ENCODE measurements at places on chromosomes 6 and 20.

DNA sequence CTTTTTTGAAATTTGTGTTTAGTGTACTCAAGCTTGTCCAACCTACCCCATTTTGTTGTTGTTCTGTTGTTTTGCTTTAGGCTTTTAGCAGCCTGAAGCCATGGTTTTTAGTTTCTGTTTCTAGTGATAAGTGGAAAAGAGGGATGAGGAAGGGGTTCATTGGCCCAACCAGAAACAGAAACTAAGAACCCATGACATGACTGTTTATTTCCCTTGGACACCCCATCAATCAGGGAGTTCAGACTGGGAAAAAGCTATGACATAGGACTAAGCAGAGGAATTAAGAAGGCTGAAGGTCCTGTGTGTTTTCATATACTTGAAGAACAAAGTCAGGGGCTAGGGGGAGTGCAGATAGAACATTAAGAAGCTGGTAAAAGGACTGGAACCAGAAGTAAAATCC is 194.5 kb upstream of the THEMIS start:
- no peak for DNase-seq

DNA sequence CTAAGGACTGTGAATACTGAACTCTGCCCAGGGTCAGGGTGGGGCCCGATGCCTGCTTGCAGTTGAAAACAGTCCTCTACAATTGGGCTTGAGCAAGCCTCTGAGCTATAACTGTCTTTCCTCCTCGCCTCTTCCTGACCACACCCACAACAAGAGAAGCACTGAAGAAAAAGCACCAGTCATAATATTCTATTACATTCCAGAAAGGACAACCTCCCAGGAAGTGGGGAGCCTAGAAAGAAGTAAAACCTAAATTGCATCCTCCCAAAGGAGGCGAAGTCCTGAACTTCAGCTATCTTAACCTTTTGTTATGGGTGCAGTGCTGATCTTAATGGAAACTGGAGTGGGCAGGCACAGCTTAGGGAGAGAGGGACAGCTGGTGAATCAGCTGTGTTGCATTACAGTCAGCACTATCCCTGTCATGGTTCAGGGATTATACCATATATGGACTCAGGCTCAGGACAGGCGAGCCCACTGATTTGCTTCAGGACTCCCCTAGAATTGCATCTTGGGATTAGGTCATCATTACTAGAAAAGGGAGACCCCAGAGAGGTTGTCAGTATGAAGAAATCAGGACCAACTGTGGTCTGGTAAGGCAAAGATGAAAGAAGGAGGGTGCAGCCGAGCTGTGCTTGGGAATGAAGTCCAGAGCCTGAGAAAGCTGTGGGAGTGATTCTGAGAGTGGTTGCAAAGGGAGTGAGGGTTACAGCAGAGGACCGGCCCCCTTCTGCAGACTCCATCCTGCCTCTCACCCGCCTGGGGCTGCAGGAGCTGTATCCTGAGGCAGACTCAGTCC is 18.3 kb upstream of the TRAM2 start:
- peak; percentile 94 for DNase-seq

- no peak for DNase-seq
Measured at GRCh38 chr20:45857882-45858216, 435 bp downstream of the ZSWIM3 start.

DNA sequence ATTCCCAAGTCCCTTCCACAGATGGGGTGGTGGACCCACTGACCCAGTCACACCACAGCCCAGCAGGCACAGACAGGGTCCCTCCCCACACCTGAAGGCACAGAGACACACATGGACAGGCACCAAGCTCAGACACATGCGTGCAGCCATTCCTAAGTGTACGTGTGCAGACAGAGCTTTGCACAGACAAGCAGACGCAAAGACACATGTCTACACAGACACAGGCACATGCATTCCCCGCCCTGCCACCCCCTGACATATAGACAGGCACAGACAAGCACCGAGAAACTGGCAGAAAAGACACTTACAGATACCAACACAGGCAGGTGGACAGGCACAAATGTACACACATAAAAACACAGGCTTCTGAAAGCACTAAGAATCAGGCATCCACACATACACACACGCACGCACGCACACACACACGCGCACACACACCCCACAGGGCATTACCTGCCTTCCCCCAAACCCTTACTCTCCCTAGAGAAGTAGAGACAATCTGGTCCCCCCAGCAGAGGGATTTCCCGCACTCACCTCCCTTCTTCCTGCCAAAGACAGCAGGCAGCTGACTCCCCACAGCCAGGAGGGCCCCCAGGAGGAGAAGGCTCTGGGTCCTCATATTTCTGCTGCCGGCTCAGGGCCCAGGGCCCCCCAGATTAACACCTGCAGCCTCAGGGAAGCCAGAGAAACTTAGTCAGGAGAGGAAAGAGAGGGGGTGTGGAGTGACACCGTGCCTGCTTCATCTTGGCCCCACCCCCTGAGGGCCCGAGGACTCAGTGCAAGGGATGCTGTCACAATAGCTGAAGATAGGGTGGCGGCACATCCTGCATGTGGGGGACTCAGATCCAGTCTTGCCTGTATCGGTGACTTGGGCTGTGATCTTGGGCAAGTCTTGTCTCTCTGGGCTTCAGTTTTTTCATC is at the start of gene WFDC5:
TSS of gene WFDC5 (minus strand) at position 710 of the 921 bp plus-strand sequence. CDS start at position 619, 91 bp downstream.
- no peak for DNase-seq

DNA sequence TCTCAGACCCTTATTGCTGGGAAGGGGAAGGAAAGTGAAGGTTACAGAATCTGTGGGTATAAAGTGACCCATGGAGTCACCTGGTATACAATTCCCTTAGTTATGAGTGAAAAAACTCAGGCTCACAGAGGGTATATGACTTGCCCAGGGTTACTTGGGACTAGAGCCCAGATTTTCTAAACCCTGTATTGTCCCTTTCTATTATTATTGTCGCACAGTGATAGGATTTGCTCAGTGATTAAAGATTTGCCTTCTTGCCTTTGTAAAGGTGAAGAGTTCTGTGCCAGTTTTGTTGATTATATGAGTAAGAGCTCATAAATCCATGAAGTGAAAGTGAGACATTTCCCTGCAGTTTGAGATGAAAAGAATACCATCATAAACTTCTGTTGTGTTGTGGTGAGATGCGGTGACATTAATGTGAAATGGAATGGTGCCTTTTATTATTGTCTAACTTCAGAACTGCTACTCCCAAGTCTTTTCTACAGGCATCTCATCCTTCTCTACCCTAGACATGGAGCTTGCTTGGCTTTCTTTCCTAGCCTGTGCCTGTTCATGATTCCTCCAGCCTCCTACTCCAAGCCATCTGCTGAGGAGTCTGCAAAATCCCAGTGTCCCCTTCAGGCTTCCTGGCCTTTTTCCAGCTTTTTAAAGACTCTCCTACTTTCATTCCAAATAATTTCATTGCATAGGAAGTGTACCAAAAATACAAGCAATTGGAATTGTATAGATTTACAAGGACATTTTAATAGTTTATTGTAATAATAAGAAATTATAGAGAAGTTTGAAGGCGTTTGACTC is 33.5 kb upstream of the ADIG start:
- peak; percentile 7 for DNase-seq

DNA sequence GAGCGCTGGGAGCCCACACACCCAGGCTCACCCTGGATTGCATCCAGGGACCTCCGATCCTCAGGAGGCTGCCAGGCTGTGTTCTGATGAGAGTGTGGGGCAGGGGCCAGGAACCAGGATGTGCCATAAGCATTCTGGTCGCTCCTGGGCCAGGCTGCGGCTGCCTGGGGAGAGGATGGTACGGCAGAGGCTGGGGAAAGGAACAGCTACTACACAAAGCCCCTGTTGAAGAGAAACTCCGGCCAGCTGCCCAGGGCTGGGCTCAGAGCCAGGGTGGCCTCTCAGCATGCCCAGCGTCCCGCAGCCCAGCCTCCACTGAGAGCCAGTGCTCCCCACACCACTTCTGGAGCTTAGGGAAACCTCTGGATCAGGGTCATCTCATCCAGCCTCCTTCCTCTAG is 21.7 kb upstream of the OCSTAMP start:
- peak; percentile 77 for DNase-seq

GRCh38 chr20:24965065-24965919 is 16.2 kb downstream of the CST7 start:
- DNase-seq = no peak

DNA sequence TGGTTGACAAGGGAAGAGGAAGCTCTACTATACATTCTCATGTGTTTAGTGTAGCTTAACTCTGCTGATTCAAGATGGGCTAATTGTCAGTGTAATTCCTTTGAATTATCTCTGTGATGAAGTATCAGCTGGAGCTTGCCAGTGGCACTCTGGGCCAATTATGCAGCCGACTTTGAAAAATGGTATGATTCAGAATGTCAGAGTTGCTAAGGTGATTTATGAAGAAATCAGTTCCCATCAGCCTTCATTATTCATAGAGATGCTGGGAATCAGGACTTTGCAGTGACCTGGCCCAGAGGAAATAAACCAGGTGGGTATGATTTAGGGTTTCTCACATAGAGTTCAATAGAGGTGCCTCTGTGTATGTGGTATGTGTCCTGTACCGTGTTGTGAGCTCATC is 33.4 kb downstream of the KCNS1 start:
- DNase-seq = no peak

GRCh38 chr20:60695226-60696000 is 556.6 kb upstream of the CDH4 start:
- no peak for DNase-seq

GRCh38 chr6:105024803-105025202 is 67.9 kb downstream of the LIN28B start:
- no peak for DNase-seq

DNA sequence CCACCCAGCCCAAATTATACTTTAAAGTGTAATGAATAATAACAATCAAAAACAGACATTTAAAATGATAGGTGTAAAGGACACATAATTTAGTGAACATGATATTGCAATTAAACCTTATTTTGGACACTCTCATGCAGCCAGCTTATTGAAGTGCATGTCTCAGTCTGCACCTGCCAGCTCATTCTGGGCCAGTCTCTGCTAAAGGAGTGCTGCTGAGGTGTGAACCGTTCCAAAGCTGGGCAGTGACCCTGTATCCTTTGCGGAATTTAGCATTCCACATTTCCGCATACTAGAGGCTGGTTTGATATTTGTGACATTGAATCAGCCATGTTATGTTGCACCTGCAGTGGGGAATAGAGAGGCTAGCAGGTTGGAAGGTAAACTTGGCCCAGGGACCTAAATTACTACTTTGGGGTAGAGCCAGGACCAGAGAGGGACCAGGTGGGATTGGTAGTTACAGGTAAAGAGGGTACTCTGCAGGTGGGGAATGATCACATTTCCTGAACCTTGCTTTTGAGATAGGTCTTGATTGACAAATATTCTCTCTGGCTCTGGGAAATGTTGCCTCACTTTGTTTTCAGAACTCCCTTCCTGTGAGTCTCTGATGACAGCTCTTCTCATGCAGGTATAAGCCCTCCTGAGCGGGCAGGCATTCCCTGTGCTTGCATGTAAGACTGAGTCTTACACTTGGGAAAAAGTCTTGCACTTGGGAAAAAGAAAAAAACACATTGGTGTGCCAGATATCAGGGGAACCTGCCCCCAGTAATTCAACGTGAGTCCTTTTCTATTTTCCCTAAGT is 26.2 kb downstream of the TULP4 start:
- no peak for DNase-seq

GRCh38 chr6:11734861-11735613 is 43.6 kb downstream of the ADTRP start:
- no peak for DNase-seq

DNA sequence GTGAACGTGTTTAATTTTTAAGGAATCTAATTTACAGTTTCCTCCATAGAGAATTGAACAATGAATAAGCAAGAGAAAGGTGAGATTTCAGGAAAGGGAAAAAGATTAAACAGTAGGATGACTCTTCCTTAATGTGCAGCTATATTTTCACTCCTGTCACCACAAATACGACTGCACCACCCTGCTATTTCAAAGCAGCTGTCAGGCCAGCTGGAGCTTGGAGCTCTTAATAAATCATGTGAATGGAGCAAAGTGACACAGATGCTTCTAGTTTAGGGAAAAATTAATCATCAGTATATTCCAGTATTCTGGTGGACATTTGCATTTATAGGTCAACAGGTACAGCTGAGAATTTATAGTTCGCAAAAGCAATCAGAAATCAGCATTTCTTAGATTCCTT is 56.5 kb upstream of the PKIB start:
- DNase-seq = no peak

- no peak for DNase-seq
Measured at GRCh38 chr6:94902974-94903628, 674.2 kb upstream of the MANEA start.

DNA sequence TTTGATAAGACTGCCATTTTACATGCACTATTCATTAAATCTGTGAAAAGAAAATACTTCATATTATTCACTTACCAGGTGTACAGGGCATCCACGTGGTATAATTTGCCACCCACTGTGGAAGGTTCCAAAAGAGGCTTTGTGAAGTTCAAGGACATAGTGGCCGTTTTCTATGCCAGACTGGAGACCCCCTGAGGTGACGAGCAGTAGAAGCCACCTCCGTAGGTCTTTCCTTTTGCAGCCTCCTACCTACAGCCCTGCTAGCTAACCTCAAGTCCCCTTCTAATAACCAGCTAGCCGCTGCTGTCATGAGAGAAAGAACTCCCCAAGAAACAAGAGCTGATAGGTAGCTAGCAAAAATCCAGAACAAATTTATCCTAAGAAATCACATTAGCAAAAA is 110.5 kb downstream of the ARHGAP18 start:
- DNase-seq = no peak

DNA sequence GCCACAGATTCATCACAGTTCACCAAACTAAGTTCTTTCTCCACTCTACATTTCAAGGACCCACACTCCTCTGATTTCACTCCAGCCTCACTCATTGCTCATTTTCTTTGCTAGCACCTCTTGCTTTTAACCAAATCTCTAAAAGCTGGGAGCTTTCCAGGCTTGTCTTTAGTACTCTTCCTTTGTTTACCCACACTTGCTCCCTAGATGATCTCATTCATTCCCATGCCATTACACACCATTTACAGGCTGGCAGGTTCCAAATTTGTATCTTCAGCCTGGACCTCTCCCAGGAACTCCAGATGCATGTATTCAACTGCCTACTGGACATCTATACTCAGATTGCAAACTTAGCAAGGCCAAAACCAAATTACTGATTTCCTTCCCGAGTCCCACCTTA is 5.3 kb upstream of the GUCA1B start:
- DNase-seq = peak; percentile 79

DNA sequence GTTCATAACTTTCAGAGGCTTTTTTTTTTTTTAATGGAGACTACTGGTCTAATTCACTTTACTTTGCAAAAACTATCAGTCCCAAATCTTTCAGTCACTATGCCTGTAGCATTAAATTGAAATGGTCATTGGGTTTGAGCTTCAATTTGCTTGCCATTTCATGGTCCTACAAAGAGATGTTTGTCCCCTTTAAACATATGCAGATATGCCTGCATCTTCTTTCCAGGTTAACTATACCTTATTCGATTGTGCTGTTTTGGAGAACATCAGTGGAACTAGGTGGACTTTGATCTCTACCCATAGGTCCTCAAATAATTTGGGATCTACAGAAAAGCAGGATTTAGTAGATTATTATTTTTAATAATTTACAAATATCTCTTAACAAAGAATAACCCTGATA is 4.6 kb downstream of the POU3F2 start:
- no peak for DNase-seq

GRCh38 chr20:57089699-57090144 is 176.7 kb downstream of the BMP7 start:
- DNase-seq = peak; percentile 80

DNA sequence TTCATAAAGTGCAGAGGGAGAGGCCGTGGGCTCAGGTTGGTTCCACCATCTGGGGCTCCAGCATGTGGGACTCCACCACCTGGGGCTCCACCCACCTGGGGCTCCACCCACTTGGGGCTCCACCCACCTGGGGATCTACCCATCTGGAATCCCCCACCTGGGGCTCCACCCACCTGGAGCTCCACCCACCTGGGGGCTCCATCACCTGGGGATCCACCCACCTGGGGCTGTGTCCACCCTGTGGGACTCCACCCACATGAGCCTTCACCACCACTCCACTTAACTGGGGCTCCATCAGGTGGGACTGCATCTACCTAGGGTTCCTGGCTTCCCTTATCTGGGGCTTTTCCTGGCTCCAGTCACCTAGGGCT is 226.0 kb upstream of the CDYL start:
- no peak for DNase-seq

Measured in lung (tissue), 17 donors.